ENCODE measurements at places on chromosomes 6 and 20.

GRCh38 chr20:18299364-18299763 lies 11.0 kb downstream of the ZNF133 start:
- H3K4me1 ChIP-seq = no peaks in the 10 kb centered on the region
- peaks cover 17% of the 10 kb centered on the region for H3K36me3 ChIP-seq
- H3K4me3 ChIP-seq = no peak overlapping the region
- H3K27ac ChIP-seq = no peak overlapping the region
- no peaks in the 10 kb centered on the region for H3K27me3 ChIP-seq

- H3K27ac ChIP-seq = no peak overlapping the region
- no peaks in the 10 kb centered on the region for H3K4me1 ChIP-seq
- no peak overlapping the region for H3K4me3 ChIP-seq
- no peaks in the 10 kb centered on the region for H3K27me3 ChIP-seq
These were observed 496.8 kb upstream of the JAG1 start for GRCh38 chr20:11170565-11170964.

DNA sequence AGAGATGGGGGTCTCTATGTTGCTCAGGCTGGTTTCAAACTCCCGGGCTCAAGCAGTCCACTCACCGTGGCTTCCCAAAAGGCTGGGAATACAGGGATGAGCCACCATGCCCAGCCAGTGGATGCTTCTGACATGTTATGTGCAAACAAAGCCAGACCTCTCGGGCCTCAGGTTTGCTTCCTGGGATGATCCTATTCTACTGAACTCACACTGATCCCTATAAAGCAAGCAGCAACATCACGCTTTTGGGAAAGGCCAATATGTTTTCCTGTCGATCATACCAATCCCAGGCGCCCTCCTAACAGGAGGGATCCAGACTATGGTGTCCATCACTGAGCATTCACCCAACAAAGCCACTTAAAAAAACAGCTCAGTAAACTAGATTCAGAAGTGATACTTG lies 60.2 kb downstream of the CSE1L start:
- H3K4me3 ChIP-seq = no peak overlapping the region
- no peaks in the 10 kb centered on the region for H3K4me1 ChIP-seq
- no peak overlapping the region for H3K27ac ChIP-seq

- no peak for DNase-seq
- H3K27ac ChIP-seq = no peak overlapping the region
- H3K27me3 ChIP-seq = peaks cover 20% of the 10 kb centered on the region
- H3K36me3 ChIP-seq = no peaks in the 10 kb centered on the region
- no peaks in the 10 kb centered on the region for H3K4me1 ChIP-seq
These were observed 124.0 kb downstream of the TOX2 start for GRCh38 chr20:44038681-44039123.

DNA sequence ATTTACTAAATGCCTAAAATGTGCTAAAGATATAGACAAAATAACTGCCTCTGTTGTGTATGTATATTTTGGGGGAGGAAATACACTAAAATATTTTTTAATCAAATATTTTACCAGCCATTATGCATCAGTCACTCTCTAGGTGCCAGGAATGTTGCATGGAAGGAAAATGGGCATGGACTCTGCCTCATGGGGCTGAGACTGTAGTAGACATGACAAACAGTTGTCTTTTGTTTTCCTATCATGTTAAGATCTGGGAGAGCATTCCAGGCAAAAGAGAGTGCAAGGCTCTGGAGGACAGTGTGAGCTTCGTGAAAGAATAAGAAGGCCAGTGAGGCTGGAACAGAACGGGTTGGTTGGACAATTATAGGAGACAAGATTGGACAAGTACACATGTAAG lies 26.5 kb downstream of the HLA-DOB start:
- no peak overlapping the region for H3K4me3 ChIP-seq
- H3K27me3 ChIP-seq = peaks cover 62% of the 10 kb centered on the region
- no peak overlapping the region for H3K27ac ChIP-seq

- H3K4me3 ChIP-seq = no peak overlapping the region
- no peaks in the 10 kb centered on the region for H3K36me3 ChIP-seq
These were observed 237.5 kb downstream of the ATXN1 start for GRCh38 chr6:16523606-16524379.

DNA sequence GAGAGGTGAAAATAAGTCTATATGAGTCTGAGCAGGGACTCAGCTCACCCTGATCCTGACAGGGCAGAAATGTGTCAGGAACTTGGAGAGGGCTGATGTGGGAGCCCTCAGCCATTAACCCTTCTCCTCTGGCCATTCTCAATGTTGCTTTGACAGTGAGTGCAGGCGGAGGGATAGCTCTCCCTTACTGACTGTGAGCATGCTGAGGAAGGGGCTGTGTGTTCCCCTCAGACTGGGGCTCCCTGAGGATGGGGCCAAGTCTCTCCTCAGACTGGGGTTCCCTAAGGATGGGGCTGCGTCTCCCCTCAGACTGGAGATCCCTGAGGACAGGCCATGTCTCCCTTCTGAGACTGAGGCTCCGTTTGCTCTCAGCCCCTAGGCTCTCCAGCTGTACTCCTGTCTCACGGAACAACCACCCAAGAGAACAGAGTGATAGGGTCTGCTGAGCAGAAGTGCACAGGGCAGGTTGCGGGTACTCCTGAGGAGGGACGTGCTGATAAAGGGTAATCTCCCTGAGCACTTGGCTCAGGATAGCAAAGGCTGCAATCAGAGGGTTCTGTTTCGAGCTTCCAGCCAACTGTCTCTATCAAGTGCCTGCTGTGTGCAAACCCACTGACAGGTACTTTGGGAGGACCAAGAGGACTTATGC lies 141.0 kb downstream of the MRPL14 start:
- H3K36me3 ChIP-seq = no peaks in the 10 kb centered on the region
- no peak for DNase-seq
- no peak overlapping the region for H3K27ac ChIP-seq
- no peak overlapping the region for H3K4me3 ChIP-seq
- H3K4me1 ChIP-seq = peaks cover 12% of the 10 kb centered on the region
- H3K27me3 ChIP-seq = no peaks in the 10 kb centered on the region

DNA sequence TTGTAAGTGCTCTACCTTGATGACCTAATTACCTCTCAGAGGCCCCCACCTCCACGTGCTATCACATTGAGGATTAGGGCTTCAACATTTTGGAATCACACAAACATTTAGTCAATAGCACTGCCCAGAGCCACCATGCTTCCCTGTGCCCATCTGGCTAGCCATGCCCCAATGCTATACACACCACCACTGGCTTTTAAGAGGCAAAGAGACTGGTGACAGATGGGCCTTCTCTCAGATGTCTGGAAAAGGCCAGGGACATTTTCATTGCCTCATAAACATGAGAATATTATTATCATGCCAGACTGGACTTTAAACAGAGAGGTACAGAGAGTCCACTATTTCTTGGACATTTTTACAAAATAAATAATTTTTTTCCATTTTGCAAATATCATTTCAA lies 29.8 kb downstream of the TRMT6 start:
- H3K27me3 ChIP-seq = peaks cover 24% of the 10 kb centered on the region
- no peak overlapping the region for H3K27ac ChIP-seq
- DNase-seq = no peak
- H3K4me3 ChIP-seq = no peak overlapping the region

- no peak overlapping the region for H3K4me3 ChIP-seq
- peaks cover 28% of the 10 kb centered on the region for H3K4me1 ChIP-seq
These were observed 329.8 kb upstream of the SOX4 start for GRCh38 chr6:21263531-21264287.

DNA sequence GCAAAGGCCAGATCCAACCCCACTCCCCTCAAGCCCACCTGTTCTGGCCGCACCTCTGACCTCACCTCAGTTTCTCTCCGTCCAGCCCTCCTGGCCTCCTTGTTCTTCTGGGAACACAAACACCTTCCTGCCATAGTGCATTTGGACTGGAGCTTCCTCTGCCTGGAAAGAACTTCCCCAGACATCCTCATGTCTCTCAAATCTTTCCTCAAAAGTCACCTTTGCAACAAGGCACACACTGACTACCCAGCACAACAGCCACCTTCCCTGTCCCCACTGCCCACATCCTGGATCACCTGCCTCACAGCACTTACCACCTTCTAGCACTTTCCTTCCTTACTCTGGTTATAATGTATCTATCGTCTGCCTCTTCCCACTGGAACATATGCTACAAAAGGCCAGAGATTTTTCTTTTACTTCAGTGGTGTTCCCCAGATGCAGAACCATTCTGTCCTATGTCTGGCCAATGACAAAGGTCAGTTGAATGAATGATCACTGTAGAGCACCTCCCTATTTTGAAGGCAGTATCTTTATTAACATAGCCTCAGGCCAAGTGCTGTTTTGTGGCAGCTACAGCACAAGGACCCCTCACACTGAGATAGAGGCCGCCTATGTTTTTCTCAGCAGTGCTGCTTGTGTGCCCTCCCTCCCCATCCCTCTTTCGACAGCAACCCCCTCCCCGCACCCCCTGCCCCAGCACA lies 4.1 kb downstream of the HLA-B start:
- no peak for DNase-seq
- H3K36me3 ChIP-seq = no peaks in the 10 kb centered on the region
- no peak overlapping the region for H3K4me3 ChIP-seq
- no peaks in the 10 kb centered on the region for H3K4me1 ChIP-seq
- 0 out of 2 replicates have a peak, but pooled peaks cover 6% of the 10 kb centered on the region for H3K27me3 ChIP-seq
- no peak overlapping the region for H3K27ac ChIP-seq

- H3K4me1 ChIP-seq = no peaks in the 10 kb centered on the region
- H3K27ac ChIP-seq = no peak overlapping the region
- no peaks in the 10 kb centered on the region for H3K36me3 ChIP-seq
- no peak overlapping the region for H3K4me3 ChIP-seq
- DNase-seq = no peak
These were observed 314.1 kb downstream of the QKI start for GRCh38 chr6:163728442-163729126.

- H3K27ac ChIP-seq = no peak overlapping the region
- no peak overlapping the region for H3K4me3 ChIP-seq
- no peaks in the 10 kb centered on the region for H3K27me3 ChIP-seq
- H3K36me3 ChIP-seq = peaks cover 5% of the 10 kb centered on the region
These were observed 66.0 kb downstream of the CTNNBL1 start for GRCh38 chr20:37759761-37760209.

- no peak for DNase-seq
- H3K27me3 ChIP-seq = no peaks in the 10 kb centered on the region
- H3K27ac ChIP-seq = no peak overlapping the region
- H3K36me3 ChIP-seq = no peaks in the 10 kb centered on the region
- no peaks in the 10 kb centered on the region for H3K4me1 ChIP-seq
These were observed 55.1 kb upstream of the B3GAT2 start for GRCh38 chr6:71011871-71012371.

GRCh38 chr20:43541214-43541613 lies 17.6 kb upstream of the SGK2 start:
- peaks cover 3% of the 10 kb centered on the region for H3K36me3 ChIP-seq
- peak; percentile 95 for DNase-seq
- no peaks in the 10 kb centered on the region for H3K27me3 ChIP-seq
- peaks cover 24% of the 10 kb centered on the region for H3K4me1 ChIP-seq

- no peak overlapping the region for H3K4me3 ChIP-seq
- peaks cover 8% of the 10 kb centered on the region for H3K4me1 ChIP-seq
- no peaks in the 10 kb centered on the region for H3K36me3 ChIP-seq
- no peak overlapping the region for H3K27ac ChIP-seq
- DNase-seq = no peak
These were observed 47.8 kb downstream of the CARMIL1 start for GRCh38 chr6:25326960-25327359.

GRCh38 chr20:33693741-33694638 lies 7.8 kb upstream of the E2F1 start:
- no peak overlapping the region for H3K27ac ChIP-seq
- no peak for DNase-seq
- no peaks in the 10 kb centered on the region for H3K4me1 ChIP-seq
- H3K36me3 ChIP-seq = no peaks in the 10 kb centered on the region

GRCh38 chr6:74891349-74891831 lies 314.5 kb downstream of the COL12A1 start:
- H3K36me3 ChIP-seq = no peaks in the 10 kb centered on the region
- H3K27ac ChIP-seq = no peak overlapping the region
- DNase-seq = no peak

DNA sequence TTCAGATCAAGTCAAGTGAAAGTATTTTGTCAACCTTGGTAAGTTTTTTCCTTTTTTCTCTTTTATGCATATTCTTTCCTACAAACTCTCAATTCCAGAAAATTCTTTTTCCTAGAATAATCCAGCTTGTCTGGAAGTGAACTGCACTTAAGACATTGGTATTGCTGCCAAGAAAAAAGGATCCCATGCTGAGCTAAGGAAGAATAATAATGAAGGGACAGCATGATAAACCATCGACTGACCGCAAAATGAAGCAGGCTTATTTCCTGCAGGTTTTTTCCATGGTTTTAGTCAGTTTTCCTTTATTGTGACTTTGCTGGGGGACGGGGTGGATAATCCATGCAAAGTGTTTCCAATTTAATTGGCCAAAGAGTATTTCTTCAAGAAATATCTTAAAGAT lies 857.6 kb upstream of the SLC35B3 start:
- DNase-seq = no peak
- no peaks in the 10 kb centered on the region for H3K4me1 ChIP-seq
- H3K27ac ChIP-seq = no peak overlapping the region
- no peaks in the 10 kb centered on the region for H3K36me3 ChIP-seq
- H3K4me3 ChIP-seq = no peak overlapping the region

DNA sequence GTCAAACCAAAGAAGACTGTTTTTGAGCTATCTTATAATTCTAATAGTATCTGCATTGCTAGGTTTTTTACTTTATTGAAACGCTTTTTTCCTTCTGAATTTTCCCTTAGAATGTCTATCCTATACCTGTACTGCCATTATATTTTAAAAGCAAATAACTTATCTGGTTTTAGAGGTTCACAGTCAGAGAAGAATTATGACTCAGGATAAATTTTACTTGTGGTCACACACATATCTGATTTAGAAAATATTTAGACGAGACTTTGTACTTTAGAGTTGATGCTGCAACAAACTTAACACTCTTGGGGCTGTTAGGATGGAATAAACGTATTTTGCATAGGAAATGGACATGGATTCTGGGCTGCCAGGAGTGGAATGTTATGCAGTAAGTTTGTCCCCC lies 33.0 kb downstream of the LMBRD1 start:
- no peaks in the 10 kb centered on the region for H3K36me3 ChIP-seq
- H3K27me3 ChIP-seq = no peaks in the 10 kb centered on the region
- H3K4me1 ChIP-seq = no peaks in the 10 kb centered on the region
- H3K27ac ChIP-seq = no peak overlapping the region
- H3K4me3 ChIP-seq = no peak overlapping the region

GRCh38 chr6:146336191-146336590 lies 207.4 kb upstream of the RAB32 start:
- no peak overlapping the region for H3K4me3 ChIP-seq
- H3K27ac ChIP-seq = no peak overlapping the region
- peaks cover 6% of the 10 kb centered on the region for H3K27me3 ChIP-seq
- H3K4me1 ChIP-seq = peaks cover 9% of the 10 kb centered on the region
- DNase-seq = no peak

- peaks cover 3% of the 10 kb centered on the region for H3K4me1 ChIP-seq
- no peak for DNase-seq
- 0 out of 2 replicates have a peak overlapping the region, but pooled peaks have one; percentile 84 for H3K4me3 ChIP-seq
- peaks cover 21% of the 10 kb centered on the region for H3K27me3 ChIP-seq
- no peak overlapping the region for H3K27ac ChIP-seq
These were observed 1.1 kb upstream of the HLA-C start for GRCh38 chr6:31272836-31273626.

GRCh38 chr6:125198398-125198937 lies 44.9 kb downstream of the TPD52L1 start:
- no peak overlapping the region for H3K4me3 ChIP-seq
- DNase-seq = no peak
- no peaks in the 10 kb centered on the region for H3K36me3 ChIP-seq
- H3K27me3 ChIP-seq = no peaks in the 10 kb centered on the region

All from PC-3 (cell line).